ENCODE measurements at places on chromosomes 16 and 17. TPM values are rescaled to one million over a fixed set of nuclear protein-coding genes. Genes with fewer than 3 reads are reported as not detected.
A peak's percentile ranks its signal among the peaks of the same experiment; 100 is the strongest.

- no peak for DNase-seq
Observed at GRCh38 chr16:4647644-4647980, 23.0 kb downstream of the MGRN1 start.

DNA sequence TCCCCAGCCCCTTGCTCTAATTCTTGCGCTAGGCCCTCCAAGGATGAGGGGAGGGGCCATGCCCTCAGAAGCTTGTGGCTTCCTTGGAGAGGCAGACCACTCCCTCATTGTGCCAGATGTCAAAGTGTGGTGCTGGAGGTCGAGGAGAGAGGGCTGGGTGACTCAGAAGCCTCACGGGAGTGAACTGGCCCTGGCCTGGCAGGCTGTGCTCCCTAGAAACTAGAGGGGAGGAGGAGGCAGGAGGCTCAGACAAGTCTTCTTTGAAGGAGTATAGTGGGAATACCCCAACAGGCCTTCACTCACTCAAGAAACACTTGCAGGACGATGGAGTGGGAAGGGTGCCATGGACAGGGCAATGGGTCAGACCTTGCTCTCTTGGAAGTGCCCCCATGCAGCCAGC is 18.5 kb downstream of the ANKRD40 start:
- DNase-seq = no peak

DNA sequence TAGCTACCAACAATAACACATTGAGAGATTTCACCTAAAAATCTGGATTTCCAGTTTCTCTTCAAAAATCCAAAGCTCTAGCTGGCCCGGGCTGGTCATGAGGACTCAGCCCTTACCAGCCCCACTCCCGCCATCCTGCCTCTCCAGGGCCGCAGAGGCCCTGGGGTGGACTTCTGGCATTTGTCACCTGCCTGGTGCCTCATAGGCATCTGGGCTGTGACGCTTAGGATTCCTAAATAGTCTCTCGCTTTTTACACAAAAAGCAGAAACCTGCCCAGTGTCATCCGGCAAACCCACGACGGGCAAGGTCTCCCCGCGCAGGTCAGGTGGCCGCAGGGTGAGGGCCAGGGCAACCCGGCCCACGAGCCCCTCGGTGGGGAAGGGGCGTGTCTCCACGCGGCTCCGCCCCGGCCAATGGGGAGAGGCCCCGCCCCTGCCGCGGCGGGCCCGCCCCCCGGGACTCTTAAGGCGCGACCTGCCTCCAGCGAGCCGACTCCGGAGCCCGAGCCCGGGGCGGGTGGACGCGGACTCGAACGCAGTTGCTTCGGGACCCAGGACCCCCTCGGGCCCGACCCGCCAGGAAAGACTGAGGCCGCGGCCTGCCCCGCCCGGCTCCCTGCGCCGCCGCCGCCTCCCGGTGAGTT is at the start of gene VASN:
VASN (plus strand) TSS at position 492 of the 644 bp plus-strand sequence. CDS start 9,030 bp downstream, outside the sequence.
- DNase-seq = peak; percentile 83

DNA sequence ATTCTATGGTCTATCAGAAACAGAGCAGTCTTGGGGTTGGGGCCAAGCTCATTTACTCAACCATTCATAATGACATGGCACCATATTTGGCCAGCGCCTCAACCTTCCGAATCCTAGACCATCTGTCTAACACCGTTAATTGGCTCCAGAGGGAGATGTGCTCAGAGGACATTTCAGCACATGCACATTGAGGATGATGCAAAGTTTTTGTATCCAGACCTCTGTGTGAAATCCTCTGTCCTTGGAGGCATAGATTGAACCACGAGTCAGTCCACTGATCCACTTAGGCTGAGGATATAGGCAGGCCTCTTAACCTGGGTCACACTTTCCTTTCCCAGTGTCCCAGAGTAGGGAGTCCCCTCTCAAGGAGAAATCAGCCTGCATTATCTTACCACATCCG is 85.5 kb downstream of the SHISA6 start:
- DNase-seq = no peak

DNA sequence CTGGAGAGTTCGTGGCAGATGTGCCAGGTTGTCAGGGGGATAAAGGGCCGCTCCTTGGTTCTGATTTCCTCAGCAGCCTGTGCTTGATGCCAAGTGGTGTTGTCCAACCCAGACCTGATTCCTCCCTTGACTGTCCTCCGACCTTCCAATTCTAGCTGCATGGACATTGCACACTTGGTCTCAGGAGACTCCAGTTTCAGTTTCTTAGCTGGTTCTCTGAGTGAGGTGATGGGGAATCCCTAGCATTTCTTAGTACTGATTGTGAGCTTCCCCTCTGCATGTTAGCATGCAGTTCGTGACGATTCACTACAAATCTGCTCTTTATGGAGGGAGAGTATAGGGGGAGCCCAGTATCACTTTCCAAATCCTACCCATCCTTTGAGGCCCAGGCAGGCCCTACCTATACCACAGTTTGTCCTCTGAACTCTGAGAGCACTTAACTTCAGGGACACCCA is 12.4 kb upstream of the CCR7 start:
- no peak for DNase-seq

DNA sequence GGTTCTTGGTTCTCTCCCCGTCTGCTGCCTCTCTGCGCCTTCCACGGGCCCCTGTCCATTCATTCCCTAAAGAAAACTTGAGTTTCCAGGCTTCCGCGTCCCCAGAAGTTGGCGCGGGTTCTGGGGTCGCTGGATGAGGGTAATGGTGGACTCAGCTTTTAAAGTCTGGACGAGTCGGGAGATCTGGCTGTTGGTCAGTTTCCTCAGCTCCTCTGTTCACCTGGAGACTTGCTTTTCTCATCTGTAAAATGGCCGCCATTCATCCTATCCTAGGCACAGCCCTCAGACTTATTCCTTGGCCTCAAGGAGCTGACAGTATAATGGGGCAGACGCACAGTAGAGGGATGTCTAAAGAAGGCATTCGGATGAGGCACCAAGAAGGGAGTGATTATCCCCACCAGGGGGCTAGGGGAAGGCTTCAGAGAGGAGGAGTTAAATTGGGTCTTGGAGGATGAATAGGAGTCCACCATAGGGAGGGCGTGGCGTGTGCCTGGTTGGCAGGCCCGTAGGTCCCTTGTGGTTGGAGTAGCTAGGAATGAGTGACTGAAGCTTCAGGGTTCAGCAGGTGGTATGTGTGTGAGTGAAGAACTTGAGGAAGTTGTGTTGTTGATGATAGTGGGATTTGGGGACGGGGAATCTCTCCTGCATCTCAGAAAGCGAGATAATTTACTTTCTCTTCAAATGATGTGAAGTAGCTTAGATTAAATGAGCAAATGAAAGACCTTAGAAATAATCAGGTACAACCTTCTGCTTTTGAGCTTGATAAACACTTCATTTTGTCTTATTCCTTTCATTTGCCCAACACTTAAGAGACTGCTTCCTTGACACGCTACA is 652 bp downstream of the VPS35L start:
- DNase-seq = no peak

- DNase-seq = peak; percentile 54
Observed at GRCh38 chr17:48307814-48308411, 122.1 kb downstream of the SKAP1 start.

- DNase-seq = no peak
Observed at GRCh38 chr17:15457723-15458094, 9.7 kb downstream of the CDRT4 start.

- DNase-seq = no peak
Observed at GRCh38 chr17:58918072-58918471, 162.4 kb downstream of the PPM1E start.

DNA sequence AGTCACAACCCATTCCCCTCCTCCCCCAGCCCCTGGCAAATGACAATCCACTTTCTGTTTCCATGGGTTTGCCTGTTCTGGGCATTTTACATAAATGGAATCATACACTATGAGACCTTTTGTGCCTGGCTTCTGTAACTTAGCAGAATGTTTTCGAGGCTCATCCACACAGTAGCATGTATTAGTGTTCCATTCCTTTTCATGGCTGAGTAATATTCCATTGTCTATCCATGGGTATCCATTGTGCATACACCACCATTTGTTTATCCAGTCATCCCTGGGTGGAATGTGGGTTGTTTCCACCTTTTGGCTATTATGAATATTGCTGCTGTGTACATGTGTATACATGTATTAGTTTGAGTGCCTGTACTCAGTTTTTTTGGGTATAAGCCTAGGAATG is 33.7 kb upstream of the RCVRN start:
- no peak for DNase-seq

DNA sequence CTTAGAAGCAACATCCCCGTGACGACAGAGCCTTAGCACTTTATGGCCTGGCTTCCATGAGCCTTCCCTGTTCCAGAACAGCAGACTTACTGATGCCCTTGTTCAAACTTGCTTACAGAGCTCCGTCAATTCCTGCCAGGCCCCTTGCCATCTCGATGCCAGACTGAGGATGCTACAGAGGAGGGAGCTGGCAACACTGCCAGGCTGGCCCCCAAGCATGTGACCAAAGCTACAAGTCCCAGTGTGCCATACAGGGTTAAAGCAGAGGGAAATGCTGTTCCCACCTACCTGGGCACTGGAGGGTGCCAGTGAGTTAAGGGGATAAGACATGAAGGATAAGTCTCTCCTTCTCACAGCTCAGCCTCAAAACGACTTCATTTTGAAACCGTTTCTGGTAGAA is 33.5 kb upstream of the SREBF1 start:
- DNase-seq = no peak

DNA sequence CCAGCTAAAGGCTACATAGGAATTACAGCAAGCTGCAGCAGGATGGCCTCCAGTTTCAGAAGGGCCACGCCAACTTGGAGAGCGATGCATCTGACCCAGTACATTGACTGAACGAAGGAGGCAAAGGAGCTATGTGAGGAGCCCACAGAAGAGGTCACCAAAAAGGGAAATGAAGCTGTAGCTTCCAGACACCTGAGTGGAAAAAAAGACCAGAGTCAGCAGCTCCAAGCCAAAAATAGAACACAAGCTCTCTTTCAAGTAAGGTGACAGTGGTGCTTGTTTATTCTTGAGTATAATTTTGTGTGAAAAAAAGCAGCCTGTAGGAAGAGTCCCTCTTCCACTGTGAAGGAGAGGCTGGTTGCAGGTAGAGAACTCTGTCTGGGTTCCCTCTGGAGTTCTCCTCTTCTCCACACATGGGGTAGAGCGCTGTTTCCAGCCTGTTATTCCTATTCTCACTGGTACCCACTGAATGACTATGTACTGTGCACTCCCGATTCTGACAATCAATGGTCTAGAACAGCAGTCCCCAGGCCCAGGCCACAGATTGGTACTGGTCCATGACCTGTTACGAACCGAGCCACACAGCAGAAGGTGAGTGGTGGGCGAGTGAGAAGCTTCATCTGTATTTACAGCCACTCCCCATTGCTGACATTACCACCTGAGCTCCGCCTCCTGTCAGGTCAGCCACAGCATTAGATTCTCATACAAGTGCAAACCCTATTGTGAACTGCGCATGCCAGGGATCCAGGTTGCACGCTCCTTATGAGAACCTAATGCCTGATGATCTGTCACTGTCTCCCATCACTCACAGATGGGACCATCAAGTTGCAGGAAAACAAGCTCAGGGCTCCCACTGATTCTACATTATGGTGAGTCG is 15.1 kb downstream of the CCL4 start:
- DNase-seq = no peak

DNA sequence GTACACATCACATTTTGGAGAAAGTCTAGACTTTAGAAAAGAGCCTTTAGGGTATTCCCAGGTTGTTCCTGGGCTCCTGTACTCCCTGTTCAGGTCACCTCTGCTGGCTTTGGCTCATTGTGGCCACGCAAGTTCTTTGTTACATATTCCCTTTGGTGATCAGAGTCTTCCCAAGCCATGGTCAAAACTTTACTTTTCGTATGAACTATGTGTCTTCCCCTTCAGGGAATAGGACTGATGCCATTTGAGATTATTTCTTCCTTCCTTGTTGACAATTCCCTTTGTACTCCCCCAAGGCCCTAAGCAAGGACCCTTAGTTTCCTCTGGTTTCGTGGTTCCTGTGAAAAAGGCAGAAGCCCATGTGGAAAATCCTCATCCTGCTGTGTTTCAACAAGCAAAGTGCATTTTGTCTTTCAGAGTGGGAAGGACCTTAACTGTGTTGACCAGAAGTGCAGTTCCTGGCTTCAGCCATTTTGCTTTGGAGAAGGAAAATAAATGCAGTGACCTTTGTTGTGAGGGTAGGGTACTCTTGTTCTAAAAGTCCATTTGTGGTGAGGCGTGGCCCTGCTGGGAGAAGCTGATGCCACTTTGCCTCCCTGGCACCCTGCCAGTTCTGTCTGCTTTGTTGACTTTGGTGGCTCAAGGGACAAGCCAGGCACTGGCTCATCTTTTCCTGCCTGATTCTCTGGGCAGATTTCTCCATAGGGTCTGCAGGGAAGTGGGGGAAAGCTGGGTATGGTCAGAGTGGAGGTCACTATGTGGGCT is 55.1 kb downstream of the ZNRF1 start:
- DNase-seq = peak; percentile 78

- no peak for DNase-seq
Observed at GRCh38 chr17:16927641-16928321, 44.1 kb downstream of the TNFRSF13B start.

- DNase-seq = peak; percentile 63
Observed at GRCh38 chr16:84633622-84634021, 14.7 kb upstream of the KLHL36 start.

DNA sequence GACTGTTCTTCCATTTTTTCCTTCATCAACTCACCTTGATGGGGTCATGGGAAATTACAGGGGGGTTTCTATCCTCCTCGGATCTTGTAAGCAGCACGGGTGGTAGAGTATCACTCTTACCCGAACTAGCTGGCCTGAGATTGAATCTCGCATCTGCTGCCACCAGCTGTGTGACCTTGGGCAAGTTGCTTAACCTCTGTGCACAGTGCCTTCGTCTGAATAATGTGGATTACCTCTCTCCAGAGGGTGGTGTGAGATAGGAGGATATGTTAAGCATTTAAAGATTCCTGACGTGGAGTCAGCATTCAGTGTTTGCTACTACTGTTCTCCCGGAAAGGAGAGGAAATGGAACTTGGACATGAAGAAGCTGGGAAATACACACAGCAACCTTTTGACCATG is 24.4 kb downstream of the LASP1 start:
- DNase-seq = no peak

DNA sequence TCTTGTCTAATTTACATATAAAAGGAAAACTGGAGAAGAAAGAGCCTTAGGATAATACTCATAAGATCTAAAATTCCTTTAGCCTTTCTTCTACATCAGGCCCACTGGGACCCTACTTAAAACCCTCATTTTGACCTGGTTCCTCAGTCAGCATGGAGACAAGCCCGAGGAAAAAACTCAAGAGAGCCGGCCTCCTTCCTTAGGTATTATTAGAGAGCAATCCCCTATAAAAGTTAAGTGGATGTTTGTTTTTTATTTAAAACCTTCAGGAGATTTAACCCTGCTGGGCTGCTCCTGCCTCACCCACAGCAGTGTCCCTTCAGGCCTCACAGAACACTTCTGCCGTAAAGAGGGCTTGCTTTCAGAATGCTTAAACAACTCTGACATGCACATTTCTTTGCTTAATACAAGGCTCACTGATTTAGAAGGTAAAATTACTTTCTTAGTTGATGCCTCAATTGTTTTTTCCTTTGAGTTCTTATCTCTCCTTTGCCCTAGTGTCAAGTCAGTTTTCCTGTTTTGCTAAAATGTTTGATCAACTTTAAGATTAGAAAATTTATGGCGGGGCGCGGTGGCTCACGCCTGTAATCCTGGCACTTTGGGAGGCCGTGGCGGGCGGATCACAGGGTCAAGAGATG is 145.6 kb upstream of the TBX2 start:
- DNase-seq = no peak

FN3K gene
- 27.0 TPM for total RNA-seq

PARD6A gene
- total RNA-seq = 1.6 TPM

OTOP3 gene
- not detected for total RNA-seq

C1QTNF1 gene
- 108 TPM for total RNA-seq
